Cortex of kidney (tissue), 1 donor: ENCODE measurements at places on chromosomes 16 and 17.

DNA sequence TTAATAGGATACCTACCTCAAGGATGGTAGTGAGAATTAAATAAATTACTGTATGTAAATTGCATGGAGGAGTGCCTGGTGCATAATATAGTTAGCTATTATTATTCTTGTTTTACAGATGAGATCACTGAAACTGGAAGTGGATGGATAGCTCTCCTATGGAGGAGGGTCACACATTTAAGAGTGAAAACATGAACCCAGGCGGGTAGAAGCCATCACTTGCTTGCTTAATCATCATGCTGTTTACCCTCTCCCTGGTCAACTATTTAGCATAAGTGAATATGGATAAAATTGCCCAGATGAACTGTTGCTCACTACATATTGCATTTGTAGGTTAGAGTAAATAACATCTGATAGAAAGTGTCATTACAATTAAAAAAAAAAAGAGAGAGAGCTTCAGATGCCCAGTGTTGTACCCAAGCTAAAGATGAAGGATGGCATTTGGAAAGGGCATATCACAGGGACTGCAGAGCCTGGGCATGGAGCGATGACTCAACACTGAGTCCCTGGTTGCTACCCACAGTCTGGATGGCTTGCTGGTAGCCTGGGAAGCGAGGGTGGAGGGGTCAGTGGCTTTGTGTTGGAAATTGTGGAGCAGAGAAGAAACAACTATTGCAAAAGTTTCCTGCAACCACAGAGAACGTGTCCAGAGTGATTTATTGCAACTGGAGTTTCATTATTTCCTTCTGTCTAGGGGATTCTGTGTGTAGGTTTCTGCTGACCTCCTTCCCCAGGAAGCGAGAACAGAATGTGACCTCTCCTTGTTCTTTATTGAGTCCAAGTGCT, 414.4 kb downstream of the SHISA9 start:
- DNase-seq = no peak

DNA sequence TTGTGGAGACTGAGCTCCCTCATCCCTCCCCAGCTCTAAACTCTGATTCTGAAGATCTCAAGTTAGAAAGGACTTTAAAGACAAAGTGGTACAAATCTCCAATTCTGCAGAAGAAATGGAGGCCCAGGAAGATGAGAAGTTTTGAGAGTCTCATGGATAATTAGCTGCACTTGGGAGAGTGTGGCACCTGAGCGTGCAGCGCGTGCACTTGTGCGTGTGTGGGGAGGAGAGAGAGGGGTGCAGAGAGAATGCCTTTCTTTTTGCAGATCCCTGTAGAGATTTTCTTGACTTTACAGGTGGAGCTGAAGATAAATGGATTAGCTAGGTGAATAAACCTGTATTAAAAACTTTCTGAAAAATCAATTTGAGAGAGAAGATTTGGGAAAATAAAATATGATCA, 14.8 kb upstream of the AKTIP start:
- DNase-seq = no peak

DNA sequence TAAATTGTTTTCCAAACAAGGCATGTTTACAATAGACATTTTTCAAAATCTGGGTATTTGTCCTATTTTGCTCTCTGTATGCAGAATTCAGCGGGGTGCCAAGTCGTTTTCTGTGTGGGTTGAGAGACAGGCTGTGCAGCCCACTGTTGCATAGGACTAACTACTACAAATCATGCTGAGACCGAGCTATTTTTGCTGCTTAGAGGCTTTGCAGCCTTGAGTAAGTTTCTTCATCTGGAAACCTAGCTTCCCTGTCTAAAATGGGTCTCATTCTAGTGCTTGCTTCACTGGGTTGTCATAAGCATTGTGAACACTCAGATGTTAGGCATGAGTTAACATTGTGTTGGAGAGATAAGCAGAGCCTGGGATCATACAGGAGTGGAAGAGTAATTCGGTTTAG, 1.3 kb downstream of the PRPSAP2 start:
- no peak for DNase-seq

GRCh38 chr16:15398618-15399316, 3.2 kb downstream of the MPV17L start:
- DNase-seq = no peak

DNA sequence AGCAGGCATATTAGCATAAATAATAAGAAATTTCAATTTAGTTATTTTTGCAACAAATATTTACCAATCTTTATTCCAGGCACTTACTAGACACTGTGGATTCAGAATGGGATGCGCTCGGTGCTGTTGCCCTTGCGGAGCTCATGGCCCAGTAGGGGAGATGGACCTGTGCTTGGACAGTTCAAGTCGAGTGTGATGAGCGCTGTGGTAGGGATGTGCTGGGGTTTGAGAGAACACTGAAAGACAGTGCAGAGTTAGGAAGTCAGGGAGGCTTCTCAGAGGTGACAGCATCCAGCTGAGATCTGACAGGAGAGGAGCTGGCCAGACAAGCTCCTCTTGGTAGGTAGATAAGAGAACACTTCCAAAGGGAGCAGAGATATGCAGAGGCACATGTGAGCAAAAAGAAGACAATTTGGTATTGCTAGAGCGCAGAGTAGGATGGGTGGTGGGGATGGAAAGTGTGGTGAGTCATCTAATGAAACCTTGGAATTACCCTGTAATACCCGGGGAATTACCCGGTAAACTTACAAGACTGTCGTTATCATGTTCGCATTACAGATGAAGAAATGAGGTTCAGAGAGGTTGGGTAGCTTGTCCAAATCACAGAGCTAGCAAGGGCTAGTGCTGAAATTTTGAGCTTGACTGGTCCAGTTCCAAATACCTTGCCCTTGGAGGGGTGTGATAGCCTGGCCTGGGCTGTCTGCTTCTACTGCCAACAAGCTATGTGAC, 298.1 kb upstream of the N4BP1 start:
- no peak for DNase-seq

GRCh38 chr17:4827399-4827798, 5.7 kb upstream of the MINK1 start:
- no peak for DNase-seq

DNA sequence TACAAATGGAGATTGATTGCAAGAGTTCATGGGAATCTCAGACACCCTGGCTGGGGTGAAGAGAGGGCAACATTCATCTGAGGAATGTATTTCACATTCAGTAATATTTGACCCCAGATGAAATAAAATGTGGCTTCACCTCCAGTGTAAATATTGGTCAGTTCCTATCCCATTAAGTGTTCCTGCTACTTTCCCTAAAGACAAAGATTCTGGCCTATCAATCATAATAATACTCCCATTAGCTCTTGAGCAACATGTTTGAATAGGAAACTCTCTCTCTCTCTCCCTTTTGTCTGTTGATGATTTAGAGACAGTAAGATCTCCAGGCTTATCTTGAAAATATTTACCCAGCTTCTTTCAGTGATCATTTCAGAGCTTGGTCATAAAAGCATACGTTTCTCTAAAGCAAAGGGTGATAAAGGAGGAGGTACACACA, 70.1 kb downstream of the KCNJ2 start:
- DNase-seq = no peak

- DNase-seq = no peak
Observed at GRCh38 chr16:23564575-23565363, 7.2 kb downstream of the UBFD1 start.

GRCh38 chr17:77480199-77480508, 339.4 kb downstream of the SEC14L1 start:
- no peak for DNase-seq

DNA sequence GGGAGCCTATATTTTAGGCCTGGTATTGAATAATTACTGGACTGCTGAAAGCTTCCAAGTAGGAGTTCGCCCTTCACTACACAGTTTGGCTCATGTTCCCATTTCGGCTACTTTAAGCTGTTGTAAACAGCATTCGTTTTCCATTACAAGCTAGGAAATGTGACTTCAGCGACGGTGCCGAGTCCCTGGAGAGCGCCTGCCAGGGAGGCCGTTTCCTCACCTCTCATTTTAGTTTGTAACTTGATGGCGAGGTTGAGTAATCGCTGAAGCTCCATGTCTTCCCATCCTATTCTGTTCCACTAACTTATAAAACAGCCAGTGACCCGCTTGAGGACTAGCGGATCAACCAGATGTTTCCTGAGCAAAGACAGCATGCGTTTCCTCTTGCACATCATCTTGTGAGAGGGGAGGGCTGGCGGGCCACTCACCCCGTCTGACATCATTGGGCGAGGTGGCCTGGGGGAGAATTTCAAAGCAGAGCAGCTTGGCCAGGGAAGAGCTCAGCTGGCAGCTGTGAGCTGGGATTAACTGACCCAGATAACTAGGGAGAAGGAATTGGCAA, 32.9 kb downstream of the PCTP start:
- DNase-seq = no peak

GRCh38 chr16:23509782-23510163, 521 bp downstream of the GGA2 start:
- no peak for DNase-seq

GRCh38 chr17:57405491-57406072, 149.3 kb downstream of the MSI2 start:
- no peak for DNase-seq

GRCh38 chr16:54867302-54867832, 63.3 kb upstream of the IRX5 start:
- DNase-seq = no peak

DNA sequence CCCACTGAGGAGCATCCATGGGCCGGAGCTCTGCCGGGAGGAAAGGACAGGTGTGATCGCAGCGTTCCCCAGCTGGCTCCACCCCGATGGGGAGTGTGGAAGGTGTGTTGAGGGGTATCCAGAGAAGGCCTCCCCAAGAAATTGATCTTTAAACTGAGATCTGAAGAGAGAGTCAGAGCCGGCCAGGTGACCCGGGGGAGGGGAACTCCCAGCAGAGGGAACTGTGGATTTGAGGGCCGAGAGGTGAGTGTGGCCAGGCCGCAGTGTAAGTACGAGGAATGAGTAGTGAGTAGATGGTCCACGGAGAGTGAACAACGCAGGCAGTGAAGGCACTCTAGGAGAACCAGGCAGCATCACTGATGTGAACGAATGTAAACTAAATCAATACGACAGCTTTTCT, 80.2 kb downstream of the RPTOR start:
- DNase-seq = no peak

- no peak for DNase-seq
Observed at GRCh38 chr17:53092072-53092471, 730.7 kb upstream of the KIF2B start.

GRCh38 chr17:78661093-78661770, 84.0 kb upstream of the DNAH17 start:
- no peak for DNase-seq

DNA sequence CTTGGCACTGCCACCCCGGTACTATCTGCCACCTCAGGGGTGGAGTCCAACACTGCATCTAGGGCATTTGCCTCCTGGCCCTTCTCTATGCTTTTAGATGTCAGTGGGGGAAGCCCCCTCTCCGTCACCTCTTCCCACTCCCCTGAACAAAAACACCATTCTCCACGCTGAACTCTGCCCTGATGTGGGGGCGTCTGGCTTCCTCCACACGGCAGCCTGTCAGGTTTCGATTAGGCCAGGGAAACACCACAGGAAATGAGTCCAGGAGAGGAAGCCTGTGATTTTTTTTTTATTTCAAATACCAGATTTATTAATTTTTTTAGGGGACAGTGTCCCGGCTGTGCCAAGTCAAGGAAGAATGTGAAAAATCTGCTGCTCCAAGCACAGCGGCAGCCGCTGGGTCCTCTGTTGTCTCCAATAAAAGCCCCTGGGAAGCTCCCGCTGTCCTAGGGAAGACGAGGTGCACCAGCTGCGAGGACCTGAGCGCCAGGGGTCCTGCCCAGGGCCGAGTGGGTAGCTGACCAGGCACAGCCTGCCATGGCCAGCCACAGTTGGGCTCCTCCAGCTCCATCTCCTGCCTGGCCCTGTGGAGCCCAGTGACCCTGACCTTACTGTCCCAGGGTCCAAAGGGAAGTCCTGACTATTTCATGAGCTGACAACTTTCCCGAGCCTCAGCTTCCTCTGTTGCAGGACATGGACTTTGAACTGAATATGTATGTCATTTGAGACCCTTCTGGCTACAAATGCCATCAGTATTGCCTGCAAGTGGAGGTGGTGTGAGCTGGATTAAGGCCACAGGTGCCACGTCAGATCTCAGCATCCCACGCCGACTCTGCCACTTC, 336.7 kb downstream of the FOXL1 start:
- DNase-seq = no peak

DNA sequence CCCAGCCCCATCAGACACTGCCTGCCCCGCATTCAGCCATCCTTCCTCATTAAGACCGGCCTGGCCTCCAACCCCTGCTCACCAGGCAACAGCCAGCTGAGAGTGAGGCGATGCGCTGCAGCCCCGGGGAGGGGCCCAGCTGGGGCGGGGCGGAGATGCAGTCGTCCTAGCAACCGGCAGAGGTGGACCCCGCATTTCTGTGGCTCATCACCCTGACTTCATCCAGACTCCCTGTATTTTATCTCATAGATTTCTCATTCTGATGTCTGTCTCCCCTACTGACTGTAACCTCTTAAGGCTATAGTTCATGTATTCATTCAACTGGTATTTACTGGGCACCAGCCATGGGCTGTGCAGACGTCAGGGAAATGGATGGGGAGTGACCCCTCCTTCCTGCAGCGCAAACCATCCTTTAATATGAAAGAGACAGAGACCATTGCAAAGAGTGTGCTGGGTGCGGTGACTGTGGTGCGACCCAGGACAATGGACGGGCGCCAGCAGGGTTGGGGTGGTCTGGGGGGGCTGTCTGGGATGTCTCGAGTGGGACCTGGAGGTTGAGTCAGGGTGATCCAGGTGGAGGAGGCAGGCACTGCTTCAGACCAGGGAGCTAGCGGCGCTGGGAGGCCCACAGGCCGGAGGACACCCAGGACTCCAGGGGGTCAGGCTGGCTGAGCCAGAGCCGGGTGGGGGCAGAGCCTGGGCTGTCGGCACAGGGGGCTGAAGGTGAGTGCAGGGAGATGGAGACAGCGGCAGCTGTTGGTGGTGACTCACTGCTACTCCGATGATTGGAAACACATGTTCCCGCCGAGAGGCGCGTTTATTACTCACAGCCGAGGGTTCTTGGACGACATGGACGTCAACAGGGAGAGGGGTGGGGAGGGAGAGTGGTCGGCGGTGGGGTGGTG, 10.5 kb upstream of the TIMP2 start:
- no peak for DNase-seq

DNA sequence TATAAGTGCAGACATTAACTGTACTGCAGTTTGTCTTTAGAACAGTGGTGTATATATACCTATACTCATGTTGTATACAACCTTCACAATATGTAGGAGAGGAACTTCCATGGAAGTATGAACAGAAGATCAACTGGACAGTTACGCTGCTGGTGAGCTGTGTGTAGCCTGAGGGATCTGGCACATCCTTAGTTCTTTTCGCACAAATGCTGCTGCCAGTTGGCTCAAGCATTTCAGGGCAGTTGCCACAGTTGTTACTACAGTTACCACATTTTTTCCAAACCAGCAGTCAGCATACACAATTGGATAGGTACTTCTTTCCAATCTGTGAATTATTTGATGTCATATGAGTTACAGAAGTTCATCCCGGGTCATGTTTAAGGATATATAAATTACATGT, 539.6 kb upstream of the HSBP1 start:
- no peak for DNase-seq

DNA sequence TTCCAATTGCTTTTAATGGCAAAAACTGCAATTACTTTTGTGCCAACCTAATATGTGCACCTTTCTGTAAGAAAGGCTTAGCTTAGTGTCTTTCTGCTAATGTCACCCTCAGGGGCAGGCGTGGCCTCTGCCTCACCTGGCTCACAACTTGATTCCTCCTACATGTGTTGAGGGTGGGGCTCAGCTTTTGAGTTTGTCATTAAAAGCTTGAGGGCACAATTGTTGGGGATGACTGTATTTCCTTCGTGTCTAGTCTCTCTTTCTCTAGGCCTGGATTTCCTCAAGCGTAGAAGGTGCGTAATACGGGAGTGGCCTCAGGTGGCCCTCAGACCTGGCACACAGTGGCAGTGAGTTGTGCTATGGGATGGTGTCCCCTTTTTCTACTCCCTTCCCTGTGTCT, 94.4 kb downstream of the CLEC16A start:
- DNase-seq = no peak
